ENCODE measurements at places on chromosomes 7 and 10. TPM values are rescaled to one million over a fixed set of nuclear protein-coding genes. Genes with fewer than 3 reads are reported as not detected.

DNA sequence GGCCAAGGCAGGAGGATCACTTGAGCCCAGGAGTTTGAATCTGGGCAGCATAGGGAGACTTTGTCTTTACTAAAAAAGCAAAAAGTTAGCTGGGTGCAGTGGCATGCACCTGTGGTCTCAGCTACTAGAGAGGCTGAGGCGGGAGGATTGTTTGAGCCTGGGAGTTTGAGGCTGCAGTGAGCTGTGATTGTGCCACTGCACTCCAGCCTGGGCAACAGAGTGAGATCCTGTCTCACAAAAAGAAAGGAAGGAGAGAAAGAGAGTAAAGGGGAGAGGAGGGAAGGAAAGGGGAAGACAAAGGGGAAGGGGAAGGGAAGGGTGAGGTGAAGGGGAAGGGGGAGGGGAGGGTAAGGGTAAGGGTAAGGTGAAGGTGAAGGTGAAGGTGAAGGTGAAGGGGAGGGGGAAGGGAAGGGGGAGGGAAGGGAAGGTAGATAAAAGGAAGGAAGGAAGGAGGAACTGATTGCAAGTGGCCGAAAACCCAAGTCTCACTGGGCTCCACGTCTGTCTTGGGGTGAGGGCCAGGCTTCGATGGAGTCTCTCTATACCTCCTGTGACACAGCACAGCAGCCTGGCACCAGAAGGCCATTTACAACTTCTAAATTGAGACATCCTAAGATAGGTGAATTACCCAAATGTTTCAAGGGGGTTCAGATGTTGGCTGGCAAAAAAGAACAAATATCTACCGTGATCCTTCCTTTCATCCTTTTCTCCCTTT is 4.0 kb upstream of the KLRG2 start:
- no peak for DNase-seq

- DNase-seq: no peak
These were observed 149.4 kb upstream of the PTN start for GRCh38 chr7:137492889-137493288.

- DNase-seq: peak; percentile 42
These were observed 431.2 kb upstream of the IGFBP3 start for GRCh38 chr7:46352004-46352954.

- no peak for DNase-seq
These were observed 273.2 kb downstream of the PTPRN2 start for GRCh38 chr7:158314394-158314793.

GRCh38 chr10:57844387-57844998 is 423.2 kb downstream of the IPMK start:
- DNase-seq: no peak

DNA sequence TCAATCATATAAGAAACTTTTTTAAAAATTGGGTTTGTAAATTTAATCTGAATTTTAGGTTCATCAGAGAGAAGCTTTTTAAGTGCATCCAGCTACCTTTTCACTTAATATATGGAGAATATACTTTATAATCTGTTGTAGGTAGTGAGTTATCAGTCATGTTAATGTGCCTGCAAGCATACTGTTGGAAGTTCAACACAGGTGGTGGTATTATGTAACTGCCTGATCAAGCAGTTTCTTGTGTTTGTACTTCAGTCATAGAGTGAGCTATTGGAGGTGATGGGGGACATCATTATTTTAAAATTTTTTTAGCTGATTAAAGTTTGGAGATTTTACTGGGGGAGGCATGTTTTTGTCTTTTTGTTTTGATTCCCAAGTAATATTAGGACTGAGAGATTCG is 2.5 kb downstream of the TNKS2 start:
- DNase-seq: no peak

Gene SHH
- total RNA-seq: 13.8 TPM

DNA sequence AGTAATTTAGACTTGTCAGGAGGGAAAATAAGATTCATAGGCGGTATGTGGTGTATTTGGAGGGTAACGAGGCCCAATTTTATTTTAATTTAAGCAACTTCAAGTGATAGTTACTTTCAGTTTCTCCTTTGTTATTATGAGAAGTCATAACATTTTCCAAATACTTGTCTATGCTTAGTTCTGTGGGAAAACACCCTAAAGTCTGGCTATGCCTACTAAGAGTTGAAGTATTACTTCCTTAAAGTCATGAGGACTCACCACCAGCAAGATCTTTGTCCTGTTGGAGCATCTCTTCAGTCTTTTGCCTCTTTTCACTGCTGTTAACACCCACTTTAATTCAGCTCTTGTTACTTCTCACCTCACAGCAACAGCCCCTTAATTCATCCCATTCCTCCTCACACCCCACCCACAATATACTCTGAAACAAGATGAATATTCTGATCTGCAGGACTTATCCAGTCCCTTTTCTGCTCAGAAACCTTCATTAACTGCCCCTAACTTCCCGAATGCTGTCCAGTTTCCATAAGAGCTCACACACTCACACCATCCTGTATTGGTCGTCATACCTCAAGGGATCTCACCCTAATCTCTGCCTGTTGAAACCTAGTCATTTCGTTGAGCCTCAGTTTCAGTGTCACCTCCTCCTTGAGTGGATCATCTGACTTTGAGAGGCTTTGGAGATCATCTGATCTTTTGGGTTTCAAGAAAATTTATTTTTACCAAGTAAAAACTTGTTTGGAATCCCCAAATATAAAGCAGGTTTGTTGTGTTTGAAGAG is 61.3 kb downstream of the DNAH11 start:
- DNase-seq: no peak

- no peak for DNase-seq
These were observed 458.6 kb upstream of the KLF6 start for GRCh38 chr10:4243651-4244050.

GRCh38 chr10:47036771-47037170 is 125.5 kb downstream of the PTPN20 start:
- DNase-seq: no peak

GRCh38 chr10:70652761-70653657 is 19.3 kb upstream of the ADAMTS14 start:
- DNase-seq: no peak

Gene TRRAP
- total RNA-seq: 35.6 TPM

- DNase-seq: no peak
These were observed 45.5 kb upstream of the HELLS start for GRCh38 chr10:94500063-94500462.

- no peak for DNase-seq
These were observed 27.2 kb downstream of the CCM2 start for GRCh38 chr7:45026984-45027773.

DNA sequence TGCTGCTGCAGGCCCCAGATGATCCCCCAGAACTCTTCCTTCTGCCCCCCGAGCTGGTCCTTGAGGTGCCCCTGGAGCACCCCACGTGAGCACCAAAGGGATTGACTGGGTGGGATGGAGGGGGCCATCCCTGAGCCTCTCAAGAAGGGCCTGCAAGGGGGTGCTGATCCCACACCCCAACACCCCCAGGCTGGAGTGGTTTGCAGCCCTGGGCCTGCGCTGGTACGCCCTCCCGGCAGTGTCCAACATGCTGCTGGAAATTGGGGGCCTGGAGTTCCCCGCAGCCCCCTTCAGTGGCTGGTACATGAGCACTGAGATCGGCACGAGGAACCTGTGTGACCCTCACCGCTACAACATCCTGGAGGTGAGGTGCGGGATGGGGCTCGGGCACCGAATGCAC is 8.2 kb downstream of the NOS3 start:
- DNase-seq: no peak

DNA sequence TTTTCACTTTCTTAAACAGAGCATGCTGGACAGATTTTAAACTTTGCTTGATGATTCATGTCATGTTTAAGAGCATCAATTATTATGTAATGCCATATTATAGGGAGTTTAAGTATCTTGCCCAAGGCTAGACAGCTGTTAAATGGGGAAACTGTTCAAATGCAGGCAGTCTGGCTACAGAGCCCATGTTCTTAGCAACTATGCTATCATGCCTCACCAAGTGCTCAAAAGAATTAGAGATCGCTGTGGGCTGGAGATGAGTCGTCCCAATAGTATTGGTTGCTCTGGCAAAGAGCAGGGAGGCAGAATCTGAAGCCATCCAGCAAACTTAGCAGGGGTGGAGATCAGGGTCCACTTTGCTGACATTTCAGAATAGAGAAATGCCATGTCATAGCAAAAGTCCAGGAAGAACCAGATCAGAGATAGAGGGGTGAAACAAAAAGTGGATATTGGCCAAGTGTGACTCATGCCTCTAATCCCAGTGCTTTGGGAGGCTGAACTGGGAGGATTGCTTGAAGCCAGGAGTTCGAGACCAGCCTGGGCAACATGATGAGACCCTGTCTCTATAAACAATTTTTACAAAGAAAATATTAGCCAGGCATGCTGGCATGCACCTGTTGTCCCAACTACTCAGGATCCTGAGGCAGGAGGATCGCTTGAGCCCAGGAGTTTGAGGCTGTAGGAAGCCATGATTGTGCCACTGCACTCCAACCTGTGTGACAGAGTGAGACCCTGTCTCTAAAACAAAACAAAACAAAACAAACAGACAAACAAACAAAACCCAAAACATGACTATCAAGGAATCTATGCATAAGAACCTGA is 57.8 kb downstream of the BAMBI start:
- DNase-seq: no peak

- no peak for DNase-seq
These were observed 19.1 kb downstream of the BTRC start for GRCh38 chr10:101373063-101373462.

DNA sequence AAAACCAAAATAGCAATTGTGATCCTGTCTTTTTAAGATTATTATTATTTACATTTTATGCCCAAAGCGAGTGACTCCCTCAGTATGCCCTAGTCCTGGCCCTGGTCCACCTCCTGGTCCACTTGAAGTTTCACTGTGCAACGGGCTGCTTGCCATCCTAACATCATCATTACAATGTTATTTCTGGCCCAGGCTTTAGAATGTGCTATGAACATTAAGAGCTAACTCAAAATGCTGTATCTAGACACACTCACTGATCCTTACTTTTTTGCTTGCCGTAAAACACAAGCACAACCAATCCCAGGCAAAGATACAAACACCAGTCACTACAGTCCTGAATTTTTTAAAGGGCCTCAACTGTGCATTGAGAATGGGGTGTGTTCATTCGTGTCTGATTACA is 38.4 kb downstream of the RHOBTB1 start:
- no peak for DNase-seq

Gene ABCB1
- total RNA-seq: 2.4 TPM

DNA sequence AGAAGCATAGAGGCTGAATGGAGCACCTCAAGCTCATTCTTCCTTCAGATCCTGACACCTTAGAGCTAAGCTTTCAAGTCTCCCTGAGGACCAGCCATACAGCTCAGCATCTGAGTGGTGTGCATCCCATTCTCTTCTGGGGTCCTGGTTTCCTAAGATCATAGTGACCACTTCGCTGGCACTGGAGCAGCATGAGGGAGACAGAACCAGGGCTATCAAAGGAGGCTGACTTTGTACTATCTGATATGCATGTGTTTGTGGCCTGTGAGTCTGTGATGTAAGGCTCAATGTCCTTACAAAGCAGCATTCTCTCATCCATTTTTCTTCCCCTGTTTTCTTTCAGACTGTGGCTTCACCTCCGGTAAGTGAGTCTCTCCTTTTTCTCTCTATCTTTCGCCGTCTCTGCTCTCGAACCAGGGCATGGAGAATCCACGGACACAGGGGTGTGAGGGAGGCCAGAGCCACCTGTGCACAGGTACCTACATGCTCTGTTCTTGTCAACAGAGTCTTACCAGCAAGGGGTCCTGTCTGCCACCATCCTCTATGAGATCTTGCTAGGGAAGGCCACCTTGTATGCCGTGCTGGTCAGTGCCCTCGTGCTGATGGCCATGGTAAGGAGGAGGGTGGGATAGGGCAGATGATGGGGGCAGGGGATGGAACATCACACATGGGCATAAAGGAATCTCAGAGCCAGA is 31.0 kb downstream of the PRSS2 start:
- DNase-seq: no peak

GRCh38 chr10:102324061-102324460 is 71.4 kb upstream of the NFKB2 start:
- DNase-seq: no peak

GRCh38 chr10:70461397-70462348 is 16.9 kb upstream of the PALD1 start:
- no peak for DNase-seq

Gene ANKRD1
- 6.8 TPM for total RNA-seq
